T-helper 2 cell (primary cell): ENCODE measurements at places on chromosomes 5 and 9.
A peak's percentile ranks its signal among the peaks of the same experiment; 100 is the strongest.

- no peak for DNase-seq
Observed at GRCh38 chr5:178750230-178750629, 19.8 kb upstream of the ZNF354A start.

DNA sequence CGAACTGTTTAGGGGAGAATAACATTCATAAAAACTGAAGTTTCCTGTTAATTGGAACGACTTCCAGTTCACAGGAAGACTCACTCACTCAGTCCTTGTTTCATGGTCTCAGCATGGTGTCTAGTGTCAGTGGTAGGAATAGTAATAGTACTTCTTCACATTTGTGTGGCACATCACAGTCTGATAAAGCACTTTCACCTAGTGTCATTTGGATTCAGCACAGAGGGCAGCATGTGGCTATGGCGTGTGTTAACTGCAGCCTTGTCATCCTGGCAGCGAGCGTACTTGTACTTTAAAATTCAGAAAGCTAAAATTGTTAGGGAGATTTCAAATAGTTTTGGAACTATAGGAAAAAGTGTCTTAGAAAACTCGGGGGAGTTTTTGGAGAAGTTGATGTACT, 72.4 kb downstream of the VCAN start:
- DNase-seq: no peak

DNA sequence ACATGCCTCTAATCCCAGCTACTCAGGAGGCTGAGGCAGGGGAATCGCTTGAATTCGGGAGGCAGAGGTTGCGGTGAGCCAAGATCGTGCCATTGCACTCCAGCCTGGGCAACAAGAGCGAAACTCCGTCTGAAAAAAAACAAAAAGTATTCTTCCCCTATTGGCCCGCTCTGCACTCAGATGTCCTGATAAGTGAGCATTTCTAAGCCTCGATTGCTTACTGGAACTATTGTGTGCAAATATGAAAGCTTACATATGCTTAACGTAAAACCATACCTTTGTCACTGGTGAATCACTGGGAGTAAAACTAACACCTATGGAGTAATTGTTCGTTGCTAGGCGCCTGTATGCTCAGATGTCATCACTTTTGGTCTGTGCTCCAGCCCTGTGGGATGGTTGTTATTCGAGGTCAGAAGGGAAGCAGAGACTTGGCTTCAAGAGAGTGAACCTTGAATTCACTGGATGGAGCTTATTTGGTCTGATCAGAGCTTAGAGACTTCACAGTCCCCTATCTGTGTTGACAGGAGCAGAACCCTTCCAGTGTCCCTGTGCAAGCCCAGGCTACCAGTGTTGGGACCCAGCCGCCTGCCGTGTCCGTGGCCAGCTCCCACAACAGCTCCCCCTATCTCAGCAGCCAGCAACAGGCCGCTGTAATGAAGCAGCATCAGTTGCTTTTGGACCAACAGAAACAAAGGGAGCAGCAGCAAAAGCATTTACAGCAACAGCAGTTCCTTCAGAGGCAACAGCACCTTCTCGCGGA, 25.3 kb upstream of the LTC4S start:
- no peak for DNase-seq

- no peak for DNase-seq
Observed at GRCh38 chr5:67543720-67544270, 347.2 kb upstream of the CD180 start.

DNA sequence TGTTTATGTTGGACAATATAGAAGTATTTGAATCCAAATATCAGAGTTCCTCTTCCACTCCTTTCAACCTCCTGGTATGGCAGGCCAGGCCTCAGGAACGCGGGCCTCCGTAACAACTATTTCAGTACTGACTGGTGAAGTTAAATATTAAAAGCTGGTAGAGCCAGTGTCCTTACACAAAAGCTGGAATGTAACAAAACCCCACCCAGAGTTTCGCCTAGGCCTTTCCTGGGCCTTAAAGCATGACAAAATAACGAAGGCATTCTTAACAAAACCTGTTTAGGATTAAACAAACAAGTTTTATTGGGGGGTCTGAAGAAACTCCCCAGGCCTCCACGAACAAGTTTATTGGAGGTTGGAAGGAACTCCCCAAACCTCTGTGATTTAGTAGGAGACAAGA, 61.6 kb upstream of the GNE start:
- DNase-seq: no peak

DNA sequence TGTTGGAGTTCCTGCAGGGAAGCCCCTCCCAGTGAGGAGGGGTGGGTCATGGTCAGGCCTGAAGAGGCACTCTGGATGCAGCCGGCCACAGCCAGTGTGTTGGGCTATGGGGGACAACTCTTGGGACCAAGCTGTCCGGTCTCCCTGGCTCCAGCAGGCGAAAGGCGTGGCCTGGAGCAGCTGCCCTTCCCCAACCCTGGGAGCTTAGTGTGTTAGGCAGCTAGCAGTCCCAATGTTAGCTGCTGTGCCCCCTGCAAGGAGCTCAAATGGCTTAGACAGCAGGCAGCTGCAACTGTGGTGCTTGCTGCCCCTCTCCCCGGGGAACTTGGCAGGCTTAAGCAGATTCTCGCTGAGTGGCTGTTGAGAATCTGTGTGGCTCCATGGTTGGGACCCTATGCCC, 67.5 kb upstream of the ACTBL2 start:
- DNase-seq: no peak

GRCh38 chr5:56202483-56202882, 30.6 kb downstream of the ANKRD55 start:
- no peak for DNase-seq

- no peak for DNase-seq
Observed at GRCh38 chr5:11525020-11525419, 379.2 kb downstream of the CTNND2 start.

DNA sequence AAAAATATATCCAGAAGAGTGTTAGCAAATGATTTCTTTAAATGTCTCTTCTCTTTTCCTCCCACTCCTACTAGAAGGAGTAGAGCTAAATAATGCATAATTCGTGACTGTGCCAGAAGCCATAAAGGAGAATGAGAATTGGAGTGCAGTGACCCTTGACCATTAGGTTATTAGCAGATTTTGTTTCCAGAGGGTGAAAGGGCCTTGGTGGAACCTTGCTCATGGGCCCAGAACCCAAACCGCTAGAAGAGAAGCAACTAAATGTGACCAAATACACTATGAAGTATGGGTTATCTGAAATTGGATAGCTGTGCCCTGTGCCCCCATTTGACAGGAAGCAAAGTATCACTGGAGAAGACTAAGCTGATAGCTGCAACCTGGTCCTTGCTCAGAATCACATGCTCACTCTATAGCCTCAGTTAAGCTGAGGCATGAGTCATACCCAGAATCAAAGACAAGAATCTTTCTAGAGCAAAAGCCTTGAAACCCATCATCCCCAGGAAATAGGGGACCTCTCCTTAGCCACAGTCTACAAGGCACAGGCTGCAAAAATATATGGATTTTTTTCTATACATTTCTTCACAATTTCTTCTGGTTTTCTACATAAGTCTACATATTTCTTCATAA, 36.3 kb downstream of the CAPSL start:
- DNase-seq: peak; percentile 96

DNA sequence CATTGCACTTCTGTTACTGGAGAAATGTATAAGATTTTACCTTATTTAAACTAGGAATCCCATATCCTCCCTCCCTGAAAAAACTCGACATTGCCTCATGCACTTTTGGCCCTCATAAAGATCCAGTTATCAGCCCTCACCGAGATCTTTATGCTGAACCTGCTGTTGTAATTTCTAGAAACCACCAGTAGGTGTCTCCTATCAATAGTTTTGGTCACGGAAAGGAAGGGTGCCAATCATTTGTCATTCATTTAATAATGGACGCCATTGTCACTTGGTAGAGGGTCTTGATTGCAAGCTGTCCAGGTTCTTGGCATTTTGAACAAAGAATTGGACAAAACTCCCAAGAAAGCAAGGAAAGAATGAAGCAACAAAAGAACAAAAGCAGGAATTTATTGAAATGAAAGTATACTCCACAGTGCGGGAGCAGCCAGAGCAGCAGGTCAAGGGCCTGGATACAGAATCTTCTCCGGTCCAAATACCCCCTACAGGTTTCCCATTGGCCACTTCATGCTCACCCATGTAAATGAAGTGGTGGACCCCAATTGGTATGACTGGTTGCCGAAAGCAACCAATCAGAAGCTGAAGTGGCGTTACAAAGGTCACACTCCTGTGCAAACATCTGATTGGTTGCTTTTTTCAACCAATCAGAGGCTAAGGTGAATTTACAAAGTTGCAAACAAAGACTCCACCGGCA, 524.3 kb downstream of the PSAT1 start:
- DNase-seq: no peak

DNA sequence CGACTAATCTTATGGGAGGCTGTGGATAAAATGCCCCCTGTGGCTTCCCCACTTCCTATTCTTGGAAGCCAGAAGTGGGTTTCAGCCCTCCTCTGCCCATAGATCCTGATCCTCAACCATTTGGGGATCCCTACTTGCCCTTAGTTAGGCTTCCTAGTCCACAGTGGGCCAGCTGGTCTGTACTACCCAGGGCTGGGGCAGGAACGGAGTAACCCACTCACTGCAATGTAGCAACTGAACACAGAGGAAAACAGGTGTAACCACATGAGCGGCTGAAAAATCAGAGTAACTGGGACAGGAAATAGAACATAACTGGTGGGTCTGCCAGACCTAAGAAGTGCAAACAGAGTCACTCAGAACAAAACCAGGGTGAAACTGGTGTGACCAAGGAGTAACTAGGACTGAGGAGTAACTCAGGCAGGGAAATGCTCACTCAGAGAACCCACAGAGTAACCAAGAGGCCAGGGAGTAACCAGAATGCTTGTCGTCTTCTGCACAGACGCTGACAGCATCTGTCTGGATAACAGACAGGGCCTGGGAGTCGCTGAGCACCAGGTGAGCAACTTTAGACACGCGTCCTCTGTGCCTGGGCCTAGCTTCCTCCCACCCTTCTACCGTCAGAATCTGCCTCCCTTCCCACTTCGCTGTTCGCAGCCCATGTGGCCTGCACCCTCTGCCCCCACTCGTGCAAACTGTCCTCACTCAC, 1.0 kb downstream of the AQP3 start:
- DNase-seq: no peak

- no peak for DNase-seq
Observed at GRCh38 chr5:146758938-146759337, 119.6 kb downstream of the PPP2R2B start.

DNA sequence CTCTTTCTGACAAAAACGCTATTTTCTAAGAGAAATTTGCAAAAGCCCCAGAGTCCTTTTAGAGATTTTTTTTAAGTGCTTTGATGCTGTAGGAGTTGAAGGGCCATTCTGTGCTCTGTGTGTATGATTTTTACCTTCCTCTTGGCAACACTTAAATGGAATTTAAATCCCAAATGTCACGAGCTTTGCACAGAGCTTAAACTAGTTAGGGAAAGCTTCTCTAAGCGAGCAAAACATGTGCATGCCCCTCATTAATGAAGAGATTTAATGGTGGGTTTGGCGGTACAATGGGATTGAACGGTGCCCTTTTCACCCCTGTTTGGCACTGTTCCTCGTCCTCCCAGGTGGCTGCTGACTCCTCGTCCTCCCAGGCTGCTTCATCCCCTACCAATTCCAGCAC, 220.7 kb downstream of the DRD1 start:
- DNase-seq: no peak

DNA sequence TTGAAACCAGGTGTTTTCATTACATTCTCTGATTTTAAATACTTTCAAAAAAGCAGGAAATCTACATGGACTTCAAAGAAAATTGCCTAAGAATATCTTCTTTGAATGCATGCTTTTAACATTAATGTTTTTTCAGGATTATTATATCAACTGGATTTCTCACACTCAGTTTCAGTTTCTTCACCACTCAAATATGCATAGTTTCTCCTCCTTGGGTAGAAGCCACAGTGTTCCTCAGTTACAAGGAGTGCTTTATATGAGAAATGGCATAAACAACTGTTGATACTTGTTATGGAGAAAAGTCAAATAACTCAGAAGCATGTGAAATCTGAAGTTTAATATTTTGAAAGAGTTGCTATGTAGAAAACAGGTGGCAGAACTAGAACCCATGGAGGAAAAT, 196.9 kb downstream of the DMRTA1 start:
- no peak for DNase-seq

DNA sequence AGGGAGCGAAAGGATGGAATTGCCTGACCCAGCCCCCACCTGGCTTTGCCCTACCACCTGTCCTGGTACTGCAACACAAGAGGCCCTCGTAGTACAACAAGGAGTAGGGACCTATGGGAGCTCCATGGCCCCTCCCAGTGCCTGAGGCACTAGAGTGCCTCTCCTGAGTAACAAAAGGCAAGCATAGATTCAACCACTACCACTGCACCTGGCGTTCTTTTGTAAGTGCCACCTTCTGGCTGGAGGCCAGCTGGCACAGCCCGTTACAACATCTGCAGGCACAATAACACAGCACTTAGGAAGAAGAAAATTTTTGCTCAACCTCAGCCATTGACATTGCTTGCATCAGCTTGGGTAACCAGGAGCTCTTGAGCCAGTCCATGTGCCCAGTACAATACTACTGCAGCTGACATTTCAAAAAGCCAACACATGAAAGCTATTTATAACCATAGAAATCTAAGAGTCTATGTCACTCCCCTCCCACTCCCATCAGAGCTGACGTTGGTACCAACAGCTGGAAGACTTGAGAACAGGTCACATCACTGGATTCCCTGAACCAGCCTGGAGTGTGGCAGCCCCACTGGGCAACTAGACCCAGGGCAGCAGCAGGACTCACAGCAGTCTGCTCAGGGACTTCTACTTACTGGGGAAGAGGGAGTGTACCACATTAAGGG, 17.7 kb upstream of the FAM174A start:
- no peak for DNase-seq

DNA sequence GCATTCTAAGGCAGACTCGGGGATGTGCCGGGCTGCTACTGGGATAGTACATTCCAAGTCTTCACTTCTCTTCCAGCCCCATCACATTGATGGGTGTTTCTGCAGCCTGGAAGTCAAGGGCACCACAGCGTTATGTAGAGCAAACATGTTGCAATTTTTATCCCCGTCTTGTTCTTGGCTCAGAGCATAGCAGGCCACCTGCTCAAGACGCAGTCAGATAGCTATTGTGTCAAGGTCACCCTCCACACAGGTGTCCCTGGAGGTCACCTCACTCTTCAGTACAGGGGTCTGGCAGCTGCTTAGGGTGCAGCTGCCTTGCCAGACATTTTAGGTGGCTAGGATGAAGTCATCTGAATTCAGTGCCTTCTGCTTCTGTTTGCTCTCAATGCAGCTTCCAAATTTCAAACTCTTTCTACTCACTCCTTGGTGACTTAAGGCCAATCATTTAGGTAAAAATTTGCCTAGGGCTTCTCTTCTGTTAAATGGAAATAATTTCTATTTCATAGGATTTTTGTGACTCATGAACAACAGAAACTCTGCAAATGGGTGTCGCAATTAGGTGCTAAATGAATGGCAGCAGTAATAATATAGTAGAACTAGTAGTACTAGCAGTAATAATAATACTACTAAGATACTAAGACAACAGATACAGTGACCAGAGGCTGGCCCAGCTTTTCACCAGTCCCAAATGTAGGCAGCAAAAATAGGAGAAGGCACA, 24.3 kb downstream of the KCNV2 start:
- no peak for DNase-seq

- DNase-seq: no peak
Observed at GRCh38 chr9:32385152-32385884, 875 bp downstream of the ACO1 start.
